Activated B cell treated with CpG ODN at 0.5 μM for 24 hours (primary cell): ENCODE measurements at places on chromosomes 1 and 21. TPM values are rescaled to one million over a fixed set of nuclear protein-coding genes. Genes with fewer than 3 reads are reported as not detected.

- no peak for DNase-seq
- no peak overlapping the region for H3K4me3 ChIP-seq
- H3K27me3 ChIP-seq = peaks cover 34% of the 10 kb centered on the region
- H3K36me3 ChIP-seq = no peaks in the 10 kb centered on the region
- peaks cover 13% of the 10 kb centered on the region for H3K4me1 ChIP-seq
Observed at GRCh38 chr1:153350321-153350957, 1.8 kb upstream of the PGLYRP4 start.

GRCh38 chr1:64850846-64851245 is 106.0 kb downstream of the RAVER2 start:
- no peak overlapping the region for H3K4me3 ChIP-seq
- H3K27me3 ChIP-seq = no peaks in the 10 kb centered on the region
- DNase-seq = no peak
- H3K36me3 ChIP-seq = peaks cover 98% of the 10 kb centered on the region
- peaks cover 8% of the 10 kb centered on the region for H3K4me1 ChIP-seq

DNA sequence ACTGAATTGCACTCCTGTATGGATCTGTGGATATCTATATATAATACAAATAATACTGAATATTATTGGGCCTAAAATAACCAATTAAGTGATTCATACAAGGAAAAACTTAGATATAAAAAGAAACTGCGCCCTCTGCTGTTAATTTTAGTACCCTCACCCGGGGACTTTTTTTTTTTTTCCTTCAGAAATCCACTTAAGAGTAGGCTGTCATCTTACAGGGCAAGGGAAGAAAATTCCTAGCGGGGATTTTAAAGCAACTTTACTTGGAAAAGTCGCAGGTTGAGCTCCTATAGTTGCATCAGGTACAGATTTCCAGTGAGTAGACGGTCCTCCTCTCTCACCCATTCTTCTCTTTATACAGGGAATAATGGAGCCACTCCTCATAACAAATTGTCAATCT is 1.3 kb downstream of the NTNG1 start:
- H3K27ac ChIP-seq = peak overlapping the region; percentile 68
- peak overlapping the region; percentile 86 for H3K4me3 ChIP-seq
- peaks cover 15% of the 10 kb centered on the region for H3K27me3 ChIP-seq

DNA sequence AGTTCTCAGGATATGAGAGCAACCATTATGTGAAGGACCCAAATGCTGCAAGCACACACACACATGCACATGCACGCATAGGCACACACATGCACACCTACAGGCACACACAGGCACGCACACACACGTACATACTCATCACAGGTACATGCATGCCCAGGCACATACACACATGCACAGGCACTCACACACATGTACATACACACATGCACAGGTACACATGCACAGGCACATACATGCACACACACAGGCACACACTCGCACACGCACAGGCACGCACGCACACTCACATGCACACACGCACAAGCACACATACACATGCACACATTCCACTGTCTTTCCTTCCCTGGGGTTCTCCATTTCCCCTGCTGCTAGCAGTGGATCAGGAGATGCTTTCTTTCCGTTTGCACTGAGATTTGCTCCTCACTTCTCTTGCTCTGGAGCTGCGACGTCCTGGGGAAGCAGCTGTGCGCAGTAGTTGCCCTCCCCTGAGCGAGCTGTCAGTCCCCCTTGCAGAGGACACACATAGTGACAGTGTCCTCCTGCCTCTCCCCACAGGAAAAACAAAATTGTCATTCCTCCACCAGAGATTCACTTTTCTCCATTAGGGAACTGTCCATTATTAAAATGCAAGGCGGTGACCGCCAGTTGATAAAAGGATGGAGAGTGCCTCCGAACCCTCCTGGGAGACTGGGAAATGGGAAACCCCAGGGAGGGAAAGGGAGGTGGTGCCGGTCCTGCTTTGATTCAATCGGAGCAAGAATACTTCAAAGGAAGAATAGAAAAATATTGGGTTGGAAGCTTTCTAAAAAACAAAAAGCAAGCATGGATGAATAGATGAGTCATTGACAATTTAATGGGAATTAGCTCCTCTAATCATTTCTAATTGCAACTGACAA is 69.5 kb downstream of the WDR4 start:
- H3K27ac ChIP-seq = no peak overlapping the region
- DNase-seq = no peak
- no peaks in the 10 kb centered on the region for H3K36me3 ChIP-seq
- no peak overlapping the region for H3K4me3 ChIP-seq

GRCh38 chr1:244674446-244674845 is 21.5 kb downstream of the DESI2 start:
- no peaks in the 10 kb centered on the region for H3K27me3 ChIP-seq
- H3K27ac ChIP-seq = no peak overlapping the region

GRCh38 chr1:234602334-234603220 is 7.4 kb downstream of the IRF2BP2 start:
- peaks cover 92% of the 10 kb centered on the region for H3K4me1 ChIP-seq
- no peak for DNase-seq
- no peaks in the 10 kb centered on the region for H3K27me3 ChIP-seq
- peak overlapping the region; percentile 71 for H3K27ac ChIP-seq

- no peak overlapping the region for H3K4me3 ChIP-seq
- H3K36me3 ChIP-seq = peaks cover 18% of the 10 kb centered on the region
- no peaks in the 10 kb centered on the region for H3K27me3 ChIP-seq
- H3K27ac ChIP-seq = no peak overlapping the region
Observed at GRCh38 chr1:70314706-70315304, 39.7 kb downstream of the ANKRD13C start.

- H3K36me3 ChIP-seq = no peaks in the 10 kb centered on the region
- no peak overlapping the region for H3K27ac ChIP-seq
- no peak overlapping the region for H3K4me3 ChIP-seq
- DNase-seq = no peak
- H3K4me1 ChIP-seq = no peaks in the 10 kb centered on the region
- peaks cover 4% of the 10 kb centered on the region for H3K27me3 ChIP-seq
Observed at GRCh38 chr21:45724994-45725843, 81.7 kb downstream of the PCBP3 start.

- no peaks in the 10 kb centered on the region for H3K4me1 ChIP-seq
- no peaks in the 10 kb centered on the region for H3K27me3 ChIP-seq
- no peak overlapping the region for H3K4me3 ChIP-seq
Observed at GRCh38 chr1:243343970-243344937, 88.4 kb downstream of the SDCCAG8 start.

Gene FBXO2
- total RNA-seq = 4.2 and 4.6 TPM in 2 replicates

Gene SLC66A1
- total RNA-seq = 9.1 and 11.9 TPM in 2 replicates

Gene SPATA1
- 4.6 and 4.7 TPM in 2 replicates for total RNA-seq

Gene MTFR1L
- total RNA-seq = 34.6 and 35.3 TPM in 2 replicates

Gene NCMAP
- not detected in 2 replicates for total RNA-seq

Gene RBM11
- total RNA-seq = 1.6 TPM in 2 replicates

Gene MYBPHL
- total RNA-seq = not detected in 2 replicates

Gene GRHL3
- total RNA-seq = 0.64 and 0.78 TPM in 2 replicates
